ENCODE measurements at places on chromosomes 6 and 20.

DNA sequence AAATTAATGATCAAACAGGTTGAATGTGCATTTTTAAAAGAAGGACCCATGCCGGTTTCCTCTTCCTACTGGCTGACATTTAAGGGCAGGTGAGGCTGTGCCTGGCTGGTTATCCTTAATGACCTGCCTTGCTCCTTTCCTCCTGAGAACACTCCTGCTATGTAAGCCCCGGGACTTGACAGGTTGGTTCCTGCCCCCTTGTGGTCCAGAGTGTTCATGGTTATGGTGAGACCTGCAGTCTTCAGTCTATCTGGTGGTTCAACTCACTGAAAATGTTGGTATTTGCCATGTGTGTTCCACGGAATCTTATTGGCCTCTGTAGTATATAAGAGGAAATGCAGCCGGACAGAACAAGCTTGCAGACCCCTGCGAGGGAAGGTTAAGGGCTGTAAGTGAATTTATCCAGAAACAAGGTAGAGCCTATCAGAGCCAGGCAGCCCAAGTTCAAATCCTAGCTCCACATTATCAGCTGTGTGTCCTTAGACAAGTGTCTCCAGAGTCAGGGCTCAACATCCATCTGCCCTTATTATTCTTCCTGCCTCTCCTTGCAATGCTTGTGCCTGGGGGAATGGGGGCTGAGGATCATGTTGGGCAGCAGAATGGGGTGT, 5.2 kb upstream of the BPIFA3 start:
- DNase-seq, result no peak

DNA sequence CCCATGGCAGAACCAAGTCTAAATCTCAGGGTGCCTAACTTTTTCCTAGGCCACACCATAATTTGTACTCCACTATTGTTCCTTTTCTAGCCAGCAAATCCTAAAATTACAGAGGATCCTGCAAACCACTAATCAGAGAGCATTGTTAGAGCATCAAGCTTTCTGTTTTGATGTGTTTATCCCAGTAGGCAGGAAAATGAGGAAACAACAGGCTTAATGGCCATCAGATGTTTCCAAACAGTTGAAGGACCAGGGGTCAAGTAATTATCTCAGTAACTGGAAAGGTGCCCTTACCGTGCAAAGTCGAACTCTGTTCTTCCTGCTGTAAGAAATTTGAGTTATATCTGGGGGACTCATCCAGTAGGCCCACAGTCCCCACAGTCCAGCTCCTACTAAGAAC, 58.7 kb downstream of the RALY start:
- DNase-seq, result no peak

GRCh38 chr20:50850721-50851286, 55.9 kb downstream of the BCAS4 start:
- DNase-seq, result no peak

DNA sequence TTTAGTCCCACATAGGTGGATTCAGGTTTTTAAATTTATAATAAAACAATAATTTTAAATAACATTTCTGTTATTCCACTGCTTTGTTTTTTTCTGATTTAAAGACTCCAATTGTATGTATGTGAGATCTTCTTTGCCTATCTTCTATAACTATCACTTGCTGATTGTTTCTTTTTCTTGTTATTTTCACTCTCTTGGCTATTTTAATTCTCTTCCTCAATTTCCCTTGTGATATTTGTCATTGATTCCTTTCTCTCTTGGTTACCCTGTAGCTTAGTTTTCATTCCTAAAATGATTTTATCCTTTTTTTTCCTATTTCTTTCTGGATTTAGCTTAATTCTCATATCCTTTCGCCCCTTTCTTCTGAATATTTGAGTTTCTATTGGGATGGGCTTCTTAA, 227.3 kb upstream of the TENT5A start:
- no peak for DNase-seq

DNA sequence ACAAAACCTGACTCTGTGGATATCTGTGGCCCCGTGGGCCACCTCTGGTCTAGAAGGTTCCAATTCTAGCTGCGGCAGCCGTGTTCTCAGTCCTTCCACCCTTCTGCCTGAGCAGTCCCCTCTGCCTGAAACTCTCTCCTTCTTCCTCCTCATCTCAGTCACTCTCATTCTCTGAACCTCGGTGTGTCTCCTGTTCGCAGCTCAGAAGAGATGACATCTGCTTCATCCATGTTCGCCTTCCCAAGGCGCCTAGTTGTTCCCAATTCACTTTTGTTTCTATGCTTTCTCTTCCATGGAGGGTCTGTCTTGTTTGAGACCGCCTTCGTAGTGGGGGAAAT, 95.5 kb downstream of the CEBPB start:
- DNase-seq, result no peak

- DNase-seq, result no peak
Observed at GRCh38 chr6:101117393-101118135, 236.4 kb upstream of the ASCC3 start.

DNA sequence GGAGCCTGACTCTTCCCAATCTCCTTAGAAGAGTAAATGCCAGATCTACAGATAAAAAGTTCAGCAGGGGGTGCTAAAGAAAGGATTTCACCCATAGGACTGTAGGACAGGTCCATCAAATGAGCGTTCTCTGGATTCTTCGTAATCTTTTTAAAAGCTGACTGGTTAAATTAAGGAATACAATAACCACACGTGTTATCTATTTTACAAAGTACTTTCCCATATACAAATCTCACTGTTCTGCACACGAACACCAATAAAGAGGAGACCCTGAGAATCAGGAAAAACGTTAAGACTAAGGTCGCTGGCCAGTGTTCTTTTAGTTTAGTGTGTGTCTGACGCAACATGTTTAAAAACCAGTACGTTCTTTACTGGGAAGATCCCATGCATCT, 542 bp downstream of the TUBE1 start:
- DNase-seq, result no peak

GRCh38 chr6:166166314-166167257, 1.1 kb downstream of the TBXT start:
- DNase-seq, result no peak

- no peak for DNase-seq
Observed at GRCh38 chr20:6660441-6660840, 107.0 kb upstream of the BMP2 start.

DNA sequence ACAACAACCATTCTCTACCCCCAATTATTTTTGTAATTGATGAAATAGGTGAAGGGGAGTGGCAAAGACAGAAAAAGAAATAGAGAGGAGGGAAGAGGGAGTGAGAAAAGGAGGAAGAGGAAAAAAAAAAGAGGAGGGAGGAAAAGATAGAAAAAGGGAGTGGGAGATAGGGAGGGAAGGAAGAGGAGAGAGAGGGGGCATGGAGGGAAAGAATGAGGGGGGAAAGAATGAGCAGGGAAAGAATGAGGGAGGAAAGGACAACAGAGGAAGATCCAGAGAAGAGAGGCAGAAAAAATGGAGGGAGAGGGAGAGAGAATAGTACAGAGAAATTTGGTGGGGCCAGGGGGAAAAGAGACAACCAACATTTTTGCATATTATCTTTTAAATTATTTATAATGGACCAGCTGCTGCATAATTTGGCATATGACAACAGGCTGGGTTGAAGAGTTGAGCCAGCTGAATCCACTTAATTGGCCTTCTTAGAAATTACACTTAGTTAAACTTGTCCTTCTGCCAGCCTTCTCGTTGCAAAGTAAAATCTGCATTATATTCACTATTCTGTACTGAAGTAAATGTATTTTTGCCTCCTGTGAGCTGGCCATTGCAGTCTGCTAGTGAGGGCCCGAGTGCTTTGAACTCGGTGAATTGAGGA, 101.0 kb downstream of the ARHGAP18 start:
- DNase-seq, result no peak

DNA sequence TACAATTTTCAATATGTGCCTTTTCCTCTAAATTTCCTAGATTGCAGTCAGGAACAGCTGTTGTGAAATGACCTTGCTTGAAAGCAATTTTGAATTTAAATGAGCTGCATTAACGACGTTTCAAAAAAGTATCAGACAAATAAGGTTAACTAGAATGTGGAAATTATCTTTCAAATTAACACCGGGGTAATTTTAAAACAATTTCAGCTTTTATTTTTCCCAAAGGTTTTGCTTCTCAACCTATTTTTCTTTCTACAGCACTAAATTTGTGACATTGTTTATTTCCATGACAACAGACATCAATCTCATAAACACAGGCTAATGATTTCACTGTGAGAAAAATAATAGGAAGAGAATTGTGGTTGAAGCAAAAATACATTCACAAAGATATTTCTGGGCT, 38.5 kb downstream of the COL12A1 start:
- DNase-seq, result no peak

All from activated CD8-positive, alpha-beta memory T cell treated with anti-CD3 and anti-CD28 coated beads for 48 hours (primary cell).